ENCODE measurements at places on chromosomes 2 and 18. TPM values are rescaled to one million over a fixed set of nuclear protein-coding genes. Genes with fewer than 3 reads are reported as not detected.
A peak's percentile ranks its signal among the peaks of the same experiment; 100 is the strongest.

DNA sequence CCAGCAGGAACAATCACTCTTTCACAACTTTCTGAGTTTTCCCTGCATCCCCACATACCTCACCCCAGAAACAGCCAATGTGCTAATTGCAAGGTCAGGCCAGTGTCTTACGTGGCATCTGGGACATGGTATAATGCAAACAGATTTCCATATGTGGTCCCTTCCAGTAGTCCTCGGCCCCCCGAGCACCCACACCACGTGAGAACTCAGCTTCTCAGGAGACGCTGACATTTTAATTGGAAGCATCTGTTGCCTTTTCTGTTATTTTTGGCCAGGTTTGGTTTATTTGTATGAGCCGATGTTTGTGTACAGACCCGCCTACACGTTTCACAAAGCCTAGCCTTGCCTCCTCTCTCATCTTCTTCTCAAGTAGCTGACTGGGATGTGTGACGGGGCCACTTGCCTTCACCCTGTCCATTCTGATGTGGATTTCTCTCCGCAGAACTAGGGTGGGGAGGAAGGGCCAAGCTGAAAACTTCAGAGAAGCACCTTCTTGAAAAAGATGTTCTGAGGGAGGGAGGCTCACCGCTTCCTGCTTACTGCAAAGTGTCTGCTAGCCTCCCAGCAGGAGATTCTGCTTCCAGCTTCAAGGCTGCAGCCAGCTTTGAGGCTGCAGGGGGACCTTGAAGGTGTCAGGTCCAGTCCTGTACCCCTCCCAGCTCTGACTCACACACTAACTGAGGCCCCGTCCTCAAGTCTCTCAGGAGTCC lies 109.6 kb upstream of the SLC14A2 start:
- DNase-seq, result no peak

SPP2 gene
- total RNA-seq, result not detected

DNA sequence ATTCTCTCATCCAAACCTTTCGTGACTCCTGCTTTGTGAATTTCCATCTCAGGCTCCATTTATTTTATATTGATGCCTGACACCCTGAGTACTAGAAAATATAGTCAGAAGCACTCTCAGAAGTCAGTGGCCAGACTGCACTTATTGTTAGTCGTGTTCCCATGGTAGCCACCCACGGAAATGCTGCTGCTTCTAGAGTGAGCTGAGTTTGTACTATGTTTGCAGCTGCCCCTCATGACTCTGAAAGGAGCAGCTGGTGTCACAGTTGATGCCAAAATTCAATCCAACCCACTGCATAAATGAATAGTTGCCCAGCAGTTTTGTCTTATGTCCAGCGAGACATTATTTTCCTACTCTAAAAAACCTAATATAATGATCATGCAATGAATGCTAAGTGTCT lies 265.2 kb upstream of the SPHKAP start:
- DNase-seq, result no peak

- no peak for DNase-seq
These were observed 775.4 kb downstream of the TSN start for GRCh38 chr2:122530814-122531213.

DNA sequence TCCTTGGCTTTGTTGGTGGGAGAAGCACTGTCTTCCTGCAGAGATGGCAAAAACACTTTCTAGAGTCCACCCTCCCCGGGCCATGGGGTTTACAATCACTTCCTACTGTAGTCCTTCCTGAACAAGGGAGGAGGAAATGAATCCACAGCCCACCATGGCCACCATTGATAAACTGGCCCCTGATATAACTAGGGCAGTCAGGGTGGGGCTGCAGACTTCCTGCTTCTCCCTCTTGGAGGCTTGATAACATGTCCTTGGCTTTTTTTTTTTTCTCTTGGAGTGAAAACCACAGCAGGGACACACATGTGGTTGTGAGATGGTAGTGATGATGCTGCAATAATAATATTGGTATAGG lies 437.8 kb downstream of the ZNF521 start:
- no peak for DNase-seq

- no peak for DNase-seq
These were observed 597.3 kb downstream of the PLCL1 start for GRCh38 chr2:198401644-198402043.

GRCh38 chr18:29307231-29307630 lies 1130.3 kb upstream of the CDH2 start:
- DNase-seq, result no peak

CCDC142 gene
- total RNA-seq, result 26.5 TPM

IL36RN gene
- not detected for total RNA-seq

GRCh38 chr2:67272195-67272594 lies 124.9 kb upstream of the ETAA1 start:
- no peak for DNase-seq

ANKRD62 gene
- not detected for total RNA-seq

DNA sequence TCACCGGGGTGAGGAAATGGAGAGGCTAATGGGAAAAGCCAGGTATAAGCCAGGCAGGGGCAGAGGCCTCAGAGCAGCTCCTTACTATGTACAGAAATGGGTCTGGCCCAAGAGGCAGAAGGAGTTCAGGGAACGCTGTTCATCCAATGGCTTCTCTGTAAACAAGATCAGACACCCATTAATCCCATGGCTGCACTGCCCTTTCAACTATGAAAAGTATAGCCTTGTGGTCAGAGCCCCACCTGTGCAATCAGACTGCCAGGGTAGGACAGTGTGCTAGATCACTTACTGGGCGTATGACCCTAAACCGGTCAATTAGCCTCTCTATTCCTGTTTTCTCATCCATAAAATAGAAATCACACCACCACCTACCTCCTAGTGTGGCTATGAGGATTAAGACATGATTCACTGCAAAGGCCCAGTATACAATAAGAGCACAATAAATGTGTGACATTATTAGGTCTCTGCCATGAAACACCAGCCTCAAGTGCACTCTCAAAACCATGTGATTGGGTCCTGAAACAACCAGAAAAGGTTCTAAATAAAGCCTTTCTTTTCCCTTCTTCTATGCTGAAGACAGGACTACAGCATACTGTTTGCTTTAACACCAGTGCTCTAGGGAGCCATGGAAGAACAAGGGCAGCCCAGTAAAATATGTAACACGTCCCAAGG lies 4.4 kb downstream of the ANKRD44 start:
- DNase-seq, result peak; percentile 67

DES gene
- total RNA-seq, result not detected

- no peak for DNase-seq
These were observed 192.8 kb upstream of the PXDN start for GRCh38 chr2:1937066-1937465.

DHRS9 gene
- total RNA-seq, result 4.5 TPM

Data from activated CD4-positive, alpha-beta T cell treated with anti-CD3 and anti-CD28 coated beads, Interleukin-2, amount 10 ng/mL, durations not matched to agents 24 days and 14 days (primary cell).